Kidney capillary endothelial cell (primary cell): ENCODE measurements at places on chromosomes 3 and 15.

DNA sequence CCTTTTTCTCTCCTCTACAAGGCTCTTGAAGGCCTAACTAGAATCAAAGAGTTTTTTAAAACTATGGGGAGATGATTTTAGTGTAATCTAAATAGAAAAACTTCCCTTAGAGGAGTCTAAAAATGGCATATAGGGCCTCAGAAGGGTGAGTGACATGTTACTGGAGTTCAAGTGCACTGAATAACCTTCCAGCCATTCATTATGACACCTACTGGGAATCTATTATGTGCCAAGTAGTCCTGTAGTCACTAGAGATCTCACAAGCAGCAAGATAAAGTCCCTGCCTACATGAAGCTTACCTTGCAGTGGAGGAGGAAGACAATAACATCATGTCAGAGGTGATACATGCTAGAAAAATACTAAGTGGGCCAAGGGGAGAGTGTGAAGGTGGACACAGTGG lies 96.1 kb downstream of the OXNAD1 start:
- no peak for DNase-seq

GRCh38 chr15:64490598-64491259 lies 30.4 kb downstream of the ZNF609 start:
- no peak for DNase-seq

GRCh38 chr3:53740956-53741355 lies 105.3 kb downstream of the CHDH start:
- DNase-seq = no peak

- DNase-seq = no peak
Observed at GRCh38 chr3:115968871-115969270, 345.6 kb downstream of the GAP43 start.

- no peak for DNase-seq
Observed at GRCh38 chr3:58164199-58164879, 46.4 kb downstream of the DNASE1L3 start.

DNA sequence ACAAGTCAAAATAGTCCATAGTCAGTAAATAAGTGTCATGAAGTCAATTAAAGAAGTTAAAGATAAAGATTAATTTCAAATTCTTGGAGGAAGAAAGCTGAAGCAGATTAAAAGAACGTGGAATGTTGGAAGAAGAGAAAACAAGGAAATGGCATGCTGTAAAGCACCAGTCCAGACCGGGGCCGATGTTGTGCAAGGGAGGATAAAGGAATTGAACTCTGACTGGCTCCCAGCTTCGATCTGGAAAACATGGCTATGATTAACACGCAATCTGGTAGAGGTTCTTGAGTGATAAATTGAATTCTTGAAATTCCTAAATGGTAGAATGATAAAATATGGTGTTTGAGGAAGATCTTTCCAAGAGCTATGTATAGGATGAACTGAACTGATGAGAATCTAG lies 194.4 kb downstream of the MEIS2 start:
- no peak for DNase-seq

DNA sequence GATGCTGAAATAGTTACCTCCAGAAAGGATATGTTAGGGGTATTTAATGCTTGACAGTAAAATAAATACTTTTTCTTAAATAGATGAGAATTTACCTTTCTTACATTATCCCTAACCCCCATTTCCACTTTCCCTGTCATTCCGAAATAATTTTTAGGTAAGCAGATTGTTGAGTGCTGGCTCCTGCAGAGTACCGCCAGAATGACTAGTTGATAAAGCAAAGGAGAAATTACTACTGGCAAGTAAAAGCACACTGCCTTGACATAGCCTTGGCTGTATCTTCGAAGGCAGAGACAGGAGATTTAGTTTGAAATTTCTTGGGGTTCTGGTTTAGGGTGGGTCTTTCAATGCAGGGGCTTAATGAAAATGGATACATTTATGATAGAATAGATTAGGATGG lies 40.8 kb downstream of the LRRC49 start:
- DNase-seq = no peak

DNA sequence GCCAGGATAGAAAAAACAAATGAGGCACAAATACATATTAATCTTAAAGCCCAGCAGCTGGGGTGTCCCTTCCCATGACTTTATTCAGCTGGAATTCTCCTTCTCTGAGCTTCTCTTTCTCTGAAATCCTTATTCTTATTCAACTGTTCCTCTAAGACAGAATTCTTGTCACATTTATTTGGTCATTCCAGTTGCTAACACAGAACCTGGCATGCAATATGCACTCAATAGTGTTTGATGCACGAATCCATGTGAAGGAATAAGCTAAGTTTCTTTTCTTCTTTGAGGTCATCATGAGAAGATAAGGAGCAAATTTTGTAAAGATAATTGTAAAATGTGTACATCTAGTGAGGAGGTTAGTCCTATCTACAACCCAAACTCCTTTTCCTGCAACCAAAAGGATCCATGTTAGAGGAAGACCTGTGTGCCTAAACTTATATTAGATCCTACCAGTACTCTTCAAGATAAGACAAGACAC lies 154.2 kb upstream of the KCNMB2 start:
- no peak for DNase-seq

- DNase-seq = no peak
Observed at GRCh38 chr3:52407779-52408178, 37.1 kb downstream of the SEMA3G start.

- DNase-seq = no peak
Observed at GRCh38 chr3:139252719-139253118, 91.1 kb upstream of the MRPS22 start.

DNA sequence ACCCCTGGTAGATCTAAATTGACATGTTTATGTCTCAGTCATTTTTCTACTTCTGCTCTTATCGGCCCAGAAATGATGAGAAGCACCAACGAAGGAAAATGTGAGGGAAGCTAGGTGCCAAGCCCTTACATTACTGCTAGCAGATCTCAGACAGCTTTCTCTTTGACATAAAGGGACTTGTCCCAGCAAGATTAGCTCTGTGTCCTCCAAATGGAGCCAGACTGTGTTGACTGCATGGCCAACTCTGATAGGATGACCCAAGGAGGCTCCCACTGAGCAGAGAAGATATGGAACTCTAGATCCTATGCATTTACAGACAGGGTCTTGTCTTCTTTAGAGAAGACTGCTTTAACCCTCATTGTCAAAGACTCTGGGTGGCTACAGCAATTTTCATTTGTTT lies 2.8 kb upstream of the MCTP2 start:
- no peak for DNase-seq

DNA sequence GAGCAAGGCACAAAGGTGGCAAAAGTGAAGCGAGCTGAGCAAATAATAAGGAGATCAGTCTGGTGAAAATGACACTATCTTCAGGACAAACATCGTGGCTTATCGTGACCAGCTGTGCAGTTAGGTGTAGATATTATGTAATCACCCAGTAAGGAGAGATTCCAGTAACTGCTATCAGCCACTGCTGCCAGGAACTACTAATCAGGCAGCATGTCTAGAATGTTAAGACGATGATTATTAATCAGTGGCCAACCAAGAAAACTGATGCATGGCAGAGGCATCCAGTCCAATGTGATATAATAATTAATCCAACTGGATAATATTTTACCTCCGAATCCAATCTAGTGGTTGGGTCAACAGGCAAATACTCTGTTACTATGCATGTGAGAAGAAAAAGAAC lies 252.7 kb upstream of the ZPLD1 start:
- no peak for DNase-seq

DNA sequence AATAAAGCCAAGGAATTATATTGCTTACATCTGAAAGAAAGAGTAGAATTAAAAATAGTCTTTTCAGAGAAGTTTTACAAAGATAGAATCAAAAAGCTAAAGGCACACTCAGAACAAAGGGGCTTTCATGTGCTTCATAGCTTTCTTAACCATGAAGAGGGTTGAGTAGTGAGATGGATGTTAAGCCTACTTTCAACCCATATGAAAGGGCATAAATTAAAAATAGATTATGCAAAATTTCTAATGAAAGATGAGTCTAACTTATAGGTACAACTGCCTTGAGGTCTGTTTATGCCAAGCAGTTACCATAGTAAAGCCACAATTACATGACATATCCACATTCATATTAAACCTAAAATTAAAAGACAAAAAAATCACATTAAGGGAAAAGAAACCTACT lies 223.3 kb upstream of the ARHGEF26 start:
- no peak for DNase-seq
